ENCODE measurements at places on chromosomes 6 and 20. TPM values are rescaled to one million over a fixed set of nuclear protein-coding genes. Genes with fewer than 3 reads are reported as not detected.

DNA sequence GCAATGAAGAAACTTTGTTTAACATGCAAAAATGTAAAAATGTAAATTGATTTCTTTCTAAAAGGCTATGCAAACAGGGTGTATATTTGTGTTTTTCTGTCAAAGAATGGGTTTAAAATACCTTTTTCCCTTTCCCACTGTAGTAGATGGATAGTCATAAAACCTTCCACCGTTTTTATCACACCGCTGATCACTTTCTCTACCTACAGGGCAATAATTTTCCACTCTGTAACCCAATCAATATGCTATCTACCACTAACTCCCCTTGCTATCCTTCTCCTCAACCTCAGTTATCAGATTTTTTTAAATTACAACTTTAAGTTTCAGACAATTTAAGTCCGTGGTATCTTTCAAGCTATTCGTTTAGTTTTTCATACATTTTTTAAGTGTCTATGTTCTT lies 91.4 kb upstream of the ARID1B start:
- peaks cover 26% of the 10 kb centered on the region for H3K4me1 ChIP-seq
- DNase-seq, result no peak
- H3K36me3 ChIP-seq, result no peaks in the 10 kb centered on the region

DNA sequence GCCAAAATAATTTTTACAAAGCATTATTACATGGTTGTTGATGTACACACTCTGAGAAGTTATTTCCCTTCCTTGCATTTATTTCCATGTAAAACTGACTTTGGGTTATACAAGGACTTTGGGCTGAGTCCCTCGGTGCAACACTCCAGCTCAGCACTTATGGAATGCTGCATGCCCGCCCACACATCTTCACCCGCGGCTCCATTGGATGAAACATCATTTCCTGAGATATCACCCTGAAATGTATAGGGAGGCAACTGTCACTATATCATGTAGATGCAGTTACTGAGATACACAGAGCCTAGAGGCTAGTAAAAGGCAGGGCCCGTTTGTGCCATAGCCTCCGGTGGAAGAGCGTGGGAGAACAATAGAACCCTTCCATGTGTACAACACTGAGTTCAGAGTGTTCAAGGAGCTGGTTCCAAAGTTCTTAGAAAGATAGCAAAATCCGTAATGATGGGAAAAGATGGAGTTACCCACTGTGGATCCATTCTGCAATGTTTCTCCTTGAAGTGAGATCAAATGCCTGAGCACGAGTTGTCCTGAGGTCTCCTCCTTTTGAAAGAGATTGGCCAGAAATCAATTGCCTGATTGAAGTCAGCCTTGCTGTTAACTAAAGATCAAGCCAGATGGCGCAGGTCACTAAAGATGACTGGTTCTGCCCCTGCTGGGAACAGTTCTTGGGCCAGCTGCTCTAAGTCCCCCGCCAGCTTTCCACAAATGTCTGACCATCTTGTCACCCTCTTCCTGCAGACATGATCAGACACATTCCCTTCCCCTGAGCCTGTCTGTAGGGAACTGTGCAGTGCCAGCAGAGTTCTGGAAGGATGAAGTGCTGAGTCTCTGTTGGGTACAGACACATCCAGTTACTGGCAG lies 100.9 kb upstream of the IYD start:
- no peak for DNase-seq
- no peaks in the 10 kb centered on the region for H3K4me1 ChIP-seq
- H3K27ac ChIP-seq, result no peak overlapping the region
- no peaks in the 10 kb centered on the region for H3K27me3 ChIP-seq
- H3K36me3 ChIP-seq, result no peaks in the 10 kb centered on the region

The GLYATL3 gene
- not detected for total RNA-seq

DNA sequence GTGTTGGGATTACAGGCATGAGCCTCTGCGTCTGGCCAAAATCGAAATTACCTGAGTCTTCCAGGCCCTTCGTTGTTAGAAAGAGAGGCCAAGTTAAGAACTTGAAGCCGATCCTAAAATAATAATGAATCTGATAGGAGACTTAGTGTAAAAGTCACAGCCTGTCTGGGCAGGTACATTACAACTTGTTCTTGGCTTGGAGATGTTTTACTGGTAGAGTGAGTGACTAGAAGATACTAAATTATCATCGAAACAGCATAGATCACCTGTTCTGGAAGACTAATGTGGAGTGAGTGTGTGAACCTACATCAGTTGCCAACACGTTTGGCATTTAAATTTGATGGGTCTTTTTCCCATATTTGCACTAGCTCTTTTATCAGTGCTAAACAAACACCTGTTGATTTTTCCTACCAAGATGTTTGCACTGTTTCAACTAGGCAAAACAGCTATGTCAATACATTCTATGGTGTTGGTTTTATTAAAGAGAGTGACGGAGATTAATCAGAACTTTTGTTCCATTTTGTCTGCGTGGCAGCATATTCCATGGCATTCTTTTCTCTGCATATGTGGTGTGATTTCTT lies 4.6 kb upstream of the TMEM217 start:
- no peak overlapping the region for H3K4me3 ChIP-seq
- DNase-seq, result no peak
- H3K27me3 ChIP-seq, result no peaks in the 10 kb centered on the region

DNA sequence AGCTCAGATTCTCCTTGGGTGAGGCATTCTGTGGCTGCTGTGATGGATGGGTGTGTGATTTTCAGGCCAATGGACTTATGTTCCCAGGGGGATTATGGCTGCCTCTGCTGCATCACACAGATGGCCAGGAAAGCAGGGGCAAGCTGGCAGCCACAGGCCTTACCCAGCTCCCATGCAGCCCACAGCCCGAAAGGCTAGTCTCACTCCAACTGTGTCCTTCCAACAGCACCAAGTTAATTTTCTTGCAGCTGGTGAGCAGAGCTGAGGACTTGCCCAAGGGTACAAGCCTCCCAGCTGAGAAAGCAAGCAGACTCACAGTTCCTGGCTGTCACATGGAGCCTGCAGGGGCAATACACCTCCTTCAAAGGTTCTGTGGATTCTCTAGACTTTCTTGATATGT lies 155.2 kb upstream of the KHDRBS2 start:
- H3K4me1 ChIP-seq, result no peaks in the 10 kb centered on the region
- peak; percentile 1 for DNase-seq

All from Karpas-422 (cell line).